Spinal cord (tissue), 10 donors: ENCODE measurements at places on chromosomes 4 and X.

- no peak for DNase-seq
Measured at GRCh38 chr4:70380578-70380977, 2.4 kb upstream of the SMR3B start.

GRCh38 chr4:139014371-139015268 lies 961 bp upstream of the NOCT start:
- DNase-seq: no peak

- DNase-seq: peak; percentile 71
Measured at GRCh38 chrX:2584251-2585157, 83.7 kb upstream of the DHRSX start.

- DNase-seq: no peak
Measured at GRCh38 chr4:168221301-168221700, 97.3 kb downstream of the DDX60 start.

DNA sequence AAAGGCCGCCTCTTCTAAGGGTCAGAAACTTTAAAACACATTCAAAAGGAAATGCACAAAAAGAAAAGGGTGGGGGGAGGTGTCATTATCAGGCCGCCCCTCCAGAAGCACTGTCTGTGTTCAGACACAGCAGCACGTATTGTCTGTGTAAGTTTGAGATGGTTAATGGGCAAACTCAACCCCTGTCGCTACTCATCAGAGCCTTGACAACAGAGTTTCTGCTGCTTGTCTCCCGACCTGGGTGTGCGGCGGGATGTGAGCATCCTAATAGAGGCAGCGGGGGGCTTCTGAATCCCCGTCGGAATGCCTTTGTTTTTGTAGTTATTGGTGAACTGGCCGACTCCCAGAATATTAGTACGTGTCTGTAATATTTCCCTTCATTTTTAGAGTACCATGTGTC lies 158.9 kb downstream of the DCTD start:
- DNase-seq: no peak

GRCh38 chr4:16860516-16860915 lies 37.9 kb downstream of the LDB2 start:
- DNase-seq: peak; percentile 77

DNA sequence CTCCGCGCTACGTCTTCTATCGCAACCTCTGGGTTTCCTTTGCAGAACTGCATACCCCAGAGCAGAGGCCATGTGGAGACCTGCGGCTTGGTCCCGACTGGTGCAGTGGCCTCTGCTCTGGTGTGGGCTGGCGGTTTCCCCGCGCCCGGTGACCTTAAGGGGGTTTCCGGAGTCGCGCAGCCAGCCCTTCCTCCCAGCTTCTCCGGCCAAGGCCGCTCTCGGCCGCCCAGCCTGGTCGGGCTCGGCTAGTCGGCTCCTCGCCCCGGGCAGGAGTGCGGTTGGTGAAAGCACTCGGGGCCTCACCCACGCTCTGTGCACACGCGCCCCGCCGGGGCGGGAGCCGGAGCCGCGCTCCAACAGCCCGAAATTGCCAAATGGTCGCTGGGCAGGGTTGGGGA lies 84.9 kb downstream of the BCOR start:
- no peak for DNase-seq

DNA sequence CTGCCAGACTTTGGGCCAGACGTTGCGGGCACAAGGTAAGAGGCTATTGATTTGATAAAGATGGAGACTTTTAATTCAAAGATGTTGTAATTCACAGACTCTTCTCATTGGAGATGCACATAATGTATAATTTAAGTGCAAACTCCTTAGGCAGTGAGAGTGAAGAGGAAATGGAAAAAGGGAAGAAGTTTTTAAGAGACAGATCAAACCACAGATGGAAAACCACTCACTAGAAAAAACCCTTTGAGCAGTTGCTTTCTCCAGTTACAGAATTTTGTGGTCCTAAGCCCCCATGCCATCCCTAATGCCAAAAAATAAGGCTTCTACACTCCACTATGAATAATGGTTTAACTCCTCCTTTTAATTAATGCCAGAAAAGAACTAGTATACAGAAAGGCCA lies 977.1 kb upstream of the PRKX start:
- no peak for DNase-seq

- no peak for DNase-seq
Measured at GRCh38 chr4:39415678-39416283, 9.1 kb downstream of the KLB start.

DNA sequence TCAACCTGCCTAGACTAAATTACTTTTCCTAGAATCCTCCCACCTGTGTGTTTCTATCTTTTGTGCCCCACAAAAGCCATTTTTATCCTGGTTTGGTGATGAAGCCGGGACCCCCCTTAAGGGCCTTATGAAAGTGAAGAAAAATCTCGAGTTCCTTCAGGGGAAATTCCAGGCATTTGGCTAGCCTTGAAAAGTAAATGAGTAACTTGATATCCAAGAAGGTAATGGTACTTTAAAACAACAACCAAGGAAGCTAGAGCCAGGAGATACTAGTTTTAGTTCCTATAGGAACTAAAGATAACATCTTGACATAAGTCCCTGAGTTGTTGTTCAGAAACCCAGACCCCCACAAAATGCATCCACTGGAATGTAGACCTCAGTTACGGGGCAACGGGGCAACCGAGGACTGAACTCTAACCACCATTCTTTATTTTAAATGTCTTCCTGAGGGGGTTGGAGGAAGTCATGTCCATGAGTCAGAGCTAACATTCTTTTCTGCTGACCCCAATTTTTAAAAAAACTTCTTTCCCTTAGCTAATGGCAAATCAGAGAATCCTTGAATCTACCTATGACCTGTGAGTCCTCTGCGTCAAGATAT lies 73.9 kb downstream of the VCX3A start:
- no peak for DNase-seq

- no peak for DNase-seq
Measured at GRCh38 chrX:22365460-22365859, 92.7 kb downstream of the CBLL2 start.

DNA sequence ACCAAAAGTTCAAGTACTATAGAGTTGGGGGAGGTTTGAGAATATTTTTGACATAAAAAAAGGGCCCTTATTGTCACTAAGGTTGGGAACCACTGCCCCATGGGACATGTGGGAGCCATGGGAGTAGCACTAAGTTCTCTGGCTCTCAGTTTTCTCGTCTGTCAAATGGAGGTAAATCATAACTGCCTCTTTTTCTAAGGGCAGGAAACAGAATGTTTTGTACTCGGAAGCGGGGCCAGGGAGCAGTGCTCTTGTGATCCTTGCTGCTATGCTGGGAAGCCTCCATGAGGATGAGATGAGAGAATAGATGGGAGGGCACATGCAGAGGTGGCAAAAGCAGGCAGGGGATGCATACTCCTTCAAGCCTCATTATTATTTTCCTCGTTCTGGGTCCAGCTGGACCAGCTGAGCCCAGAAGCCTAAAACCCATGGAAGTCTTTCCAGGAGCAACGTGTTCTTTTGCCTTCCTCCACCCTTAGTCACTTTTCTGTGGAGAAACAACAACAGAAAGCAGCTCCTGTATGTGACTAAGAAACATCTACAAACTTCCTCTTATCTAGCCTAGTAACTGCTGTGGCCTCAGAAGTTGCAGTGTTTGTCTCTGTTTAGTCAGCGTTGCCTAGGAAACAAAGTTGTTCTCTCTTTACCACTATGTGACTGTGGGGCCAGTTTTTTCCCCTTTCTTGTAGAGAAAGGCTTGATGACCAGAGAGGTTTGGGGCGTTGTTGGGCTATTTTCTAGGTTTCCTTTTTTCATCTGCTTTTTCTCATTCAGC lies 64.8 kb downstream of the TSC22D3 start:
- DNase-seq: no peak

- no peak for DNase-seq
Measured at GRCh38 chr4:7217474-7218321, 25.4 kb downstream of the SORCS2 start.
